ENCODE measurements at places on chromosomes 6 and 20.

DNA sequence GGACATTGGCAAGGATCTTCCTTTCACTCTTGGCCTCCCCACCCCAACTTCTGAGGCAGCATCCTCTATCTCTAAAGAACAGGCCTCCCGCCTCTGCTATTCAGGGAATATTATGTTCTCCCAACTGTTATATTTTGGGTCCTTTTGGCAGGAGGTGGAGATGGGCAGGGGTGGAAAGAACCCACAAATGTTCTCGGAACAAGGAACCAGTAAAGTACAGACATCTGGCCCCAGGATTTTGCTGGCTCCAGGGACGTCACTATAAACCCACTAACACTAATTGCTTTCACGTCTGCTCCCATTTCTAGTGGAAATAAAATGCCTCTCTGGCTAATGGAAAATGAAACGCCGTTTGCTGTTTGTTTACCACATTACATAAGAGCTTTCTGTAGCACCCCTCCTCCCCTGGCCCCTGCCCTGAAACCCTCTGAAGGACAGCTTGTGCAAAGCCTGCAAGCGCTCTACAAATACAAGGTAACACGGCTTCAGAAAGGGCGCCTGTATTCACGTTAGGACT, 77.7 kb upstream of the TBC1D7 start:
- no peak for DNase-seq

DNA sequence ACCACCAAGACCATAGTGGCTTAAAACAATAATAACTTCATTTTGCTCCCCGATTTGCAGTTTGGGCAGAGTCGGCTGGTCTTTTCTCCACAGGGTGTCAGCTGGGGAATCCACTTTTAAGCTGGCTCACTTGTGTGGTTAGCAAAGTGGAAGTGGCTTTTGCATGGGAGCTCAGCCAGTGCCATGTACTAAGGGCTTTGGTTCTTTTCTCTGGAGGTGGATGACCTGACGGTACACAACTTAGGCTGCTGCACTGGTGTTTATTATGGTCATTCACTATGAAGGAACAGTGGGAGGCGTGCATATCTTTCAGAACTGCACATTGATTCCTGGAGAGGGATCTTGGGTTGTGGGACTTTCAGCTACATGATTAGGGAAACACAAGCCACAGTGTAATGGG, 141.0 kb downstream of the OR2B2 start:
- DNase-seq = no peak

GRCh38 chr20:39264506-39265172, 302.5 kb downstream of the DHX35 start:
- peak; percentile 36 for DNase-seq

DNA sequence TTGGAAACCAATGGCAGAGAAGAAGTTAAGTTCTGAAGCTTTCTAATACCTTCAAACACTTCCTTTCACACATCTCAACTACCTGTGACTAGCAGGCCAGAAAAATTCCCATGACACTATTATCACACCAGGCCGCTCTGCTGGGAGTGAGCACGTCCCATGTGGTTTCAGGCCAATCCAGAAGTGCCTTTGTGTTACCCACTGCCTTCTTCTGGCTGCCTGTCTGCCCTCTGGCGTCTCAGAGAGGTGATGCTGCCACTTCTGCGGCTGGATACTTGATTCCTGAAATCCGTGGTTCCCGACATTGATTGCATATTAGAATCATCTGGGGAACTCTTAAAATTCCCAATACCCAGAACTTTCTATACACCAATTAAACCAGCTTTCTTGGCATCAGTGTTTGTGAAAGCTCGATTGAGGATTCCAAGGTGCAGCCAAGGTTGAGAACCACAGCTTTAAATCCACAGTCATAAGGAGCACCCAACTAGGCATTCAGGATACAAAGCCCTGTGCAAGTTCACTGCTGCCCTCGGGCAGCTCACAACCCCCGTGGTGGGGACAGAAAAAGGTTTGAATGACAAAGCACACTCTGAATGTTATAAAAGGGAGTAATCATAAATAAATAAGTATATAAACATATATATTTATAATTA, 65.6 kb downstream of the STMND1 start:
- no peak for DNase-seq

GRCh38 chr6:90788781-90789180, 201.9 kb upstream of the MAP3K7 start:
- no peak for DNase-seq

- no peak for DNase-seq
These were observed 5.6 kb upstream of the HLA-DOA start for GRCh38 chr6:33014841-33015634.

GRCh38 chr20:22775671-22776139, 191.3 kb upstream of the FOXA2 start:
- no peak for DNase-seq

- no peak for DNase-seq
These were observed 117.0 kb downstream of the BMP5 start for GRCh38 chr6:55758156-55758937.

DNA sequence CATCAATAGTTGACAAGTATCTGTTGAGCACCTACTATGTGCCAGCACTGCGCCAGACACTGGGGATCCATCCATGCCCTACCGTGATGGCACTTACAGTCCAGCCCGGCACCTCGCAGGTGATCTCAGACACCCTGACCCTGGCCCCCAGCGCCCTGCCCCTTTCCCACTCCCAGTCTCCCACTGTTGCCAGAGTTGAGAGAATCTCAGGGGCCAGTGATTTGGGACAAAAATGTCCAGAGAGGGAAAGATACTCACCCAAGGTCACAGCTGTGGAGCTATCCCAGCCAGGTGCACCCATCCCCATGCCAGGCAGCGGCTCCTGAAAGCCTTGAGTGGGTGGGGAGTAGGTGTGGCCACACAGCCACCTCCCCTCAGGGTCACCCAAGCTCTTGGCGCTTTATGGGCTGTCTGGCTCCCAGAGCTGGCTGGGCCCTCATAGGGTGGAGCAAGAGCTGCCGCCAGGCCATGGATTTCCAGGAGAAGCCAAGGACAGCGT, 3.3 kb downstream of the PI16 start:
- no peak for DNase-seq

DNA sequence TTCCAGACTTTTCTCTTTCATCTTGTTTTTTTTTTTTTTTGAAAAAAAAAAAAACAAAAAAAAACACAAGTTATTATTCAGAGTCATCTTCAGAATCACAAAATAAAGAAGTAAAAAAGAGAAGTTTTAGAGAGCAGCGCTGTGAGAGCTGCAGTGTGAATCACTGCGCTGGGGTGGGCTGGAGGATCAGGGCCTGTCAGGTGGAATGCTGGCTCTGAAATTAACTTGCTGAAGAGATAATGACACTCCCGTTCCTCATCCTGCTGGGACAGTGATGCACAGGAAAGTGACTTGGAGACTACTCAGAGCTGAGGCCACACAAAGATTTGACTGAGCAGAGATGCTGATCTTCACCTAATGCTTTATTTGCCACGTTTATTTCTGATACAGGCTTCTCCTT, 42.7 kb upstream of the CLDN20 start:
- no peak for DNase-seq

DNA sequence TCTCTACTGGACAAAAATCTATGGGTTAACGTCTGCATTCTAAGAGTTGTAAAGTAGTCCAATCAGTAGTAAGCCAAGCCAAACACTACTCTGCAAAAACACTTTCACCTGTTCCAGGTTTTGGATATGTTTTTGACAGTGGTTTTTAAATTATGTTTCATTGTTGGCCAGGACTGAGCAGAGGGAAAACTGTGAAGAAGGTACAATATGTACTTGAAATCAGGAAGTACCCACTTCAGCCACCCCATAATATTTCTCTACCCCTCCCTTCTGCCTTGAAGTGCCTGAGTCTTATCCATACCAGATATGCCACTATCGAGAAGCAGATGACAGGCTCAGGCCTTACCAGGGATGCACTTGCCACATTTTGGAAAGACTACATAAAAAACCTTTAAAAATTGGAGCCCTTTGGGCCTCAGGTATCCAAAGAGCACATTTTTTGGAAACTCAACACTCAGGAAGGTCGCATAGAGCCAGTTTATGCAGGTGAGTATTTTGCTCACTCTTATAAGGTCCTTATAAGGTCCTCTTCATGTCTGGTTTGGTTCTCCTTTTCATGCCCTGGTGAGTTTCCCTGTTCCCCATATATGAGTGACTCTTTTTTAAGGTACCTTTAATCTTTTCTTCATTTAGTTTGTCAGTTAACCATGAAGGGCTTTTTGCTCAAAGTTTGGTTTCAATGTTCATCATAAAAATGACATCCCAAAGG, 859.3 kb upstream of the FLRT3 start:
- no peak for DNase-seq

- no peak for DNase-seq
These were observed 202.0 kb upstream of the RAB32 start for GRCh38 chr6:146341493-146342230.

- DNase-seq = no peak
These were observed 124.3 kb downstream of the DLL1 start for GRCh38 chr6:170166511-170167122.

DNA sequence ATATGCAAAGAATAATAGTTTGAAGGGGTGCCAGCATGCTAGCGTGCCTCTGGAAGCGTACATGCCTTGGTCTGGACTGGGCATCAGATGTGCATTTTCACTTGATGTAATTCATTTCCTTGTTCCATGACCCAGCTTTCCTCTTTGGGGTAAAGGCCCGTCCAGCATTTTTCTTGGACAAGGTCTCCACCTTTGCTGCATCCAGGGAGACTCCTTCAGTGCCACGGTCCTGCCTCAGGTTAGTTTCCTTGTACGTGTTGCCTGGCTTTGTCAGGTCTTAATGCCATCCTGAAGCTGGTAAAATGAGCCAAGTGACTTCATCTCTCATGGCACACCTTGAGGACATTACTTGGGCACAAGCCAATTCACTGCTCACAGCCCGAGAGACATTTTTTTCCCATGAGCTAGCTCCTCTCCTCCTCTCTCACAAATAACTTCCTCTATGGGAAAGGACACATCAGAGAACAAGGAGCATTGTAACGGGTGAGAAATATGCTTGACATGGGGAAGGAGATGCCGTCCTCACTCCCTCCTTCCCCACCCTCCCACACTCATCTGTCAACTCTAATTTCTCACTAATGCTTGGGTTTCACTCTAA, 23.9 kb downstream of the EDN1 start:
- no peak for DNase-seq

DNA sequence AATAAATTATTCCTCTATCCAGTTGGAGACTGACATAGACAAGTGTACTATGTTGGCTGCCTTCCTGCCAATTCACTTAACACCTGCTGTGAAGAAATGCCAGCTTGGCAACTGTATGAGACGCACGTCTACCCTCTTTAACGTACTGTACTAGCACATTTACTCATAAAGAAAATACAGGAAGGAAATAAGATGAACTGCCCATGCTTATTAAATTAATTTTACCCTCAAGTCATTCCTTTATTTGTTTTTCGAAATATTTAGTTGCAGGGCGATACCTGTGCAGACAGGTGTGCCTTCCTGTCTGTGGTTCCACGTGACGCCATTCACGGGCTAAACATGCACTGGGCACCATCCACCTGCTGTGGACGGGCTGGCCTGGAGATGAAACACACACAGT, 52.0 kb downstream of the PSMG4 start:
- no peak for DNase-seq

GRCh38 chr6:130927305-130927704, 100.1 kb downstream of the SMLR1 start:
- no peak for DNase-seq

GRCh38 chr6:35312076-35312800, 14.6 kb downstream of the DEF6 start:
- DNase-seq = no peak

DNA sequence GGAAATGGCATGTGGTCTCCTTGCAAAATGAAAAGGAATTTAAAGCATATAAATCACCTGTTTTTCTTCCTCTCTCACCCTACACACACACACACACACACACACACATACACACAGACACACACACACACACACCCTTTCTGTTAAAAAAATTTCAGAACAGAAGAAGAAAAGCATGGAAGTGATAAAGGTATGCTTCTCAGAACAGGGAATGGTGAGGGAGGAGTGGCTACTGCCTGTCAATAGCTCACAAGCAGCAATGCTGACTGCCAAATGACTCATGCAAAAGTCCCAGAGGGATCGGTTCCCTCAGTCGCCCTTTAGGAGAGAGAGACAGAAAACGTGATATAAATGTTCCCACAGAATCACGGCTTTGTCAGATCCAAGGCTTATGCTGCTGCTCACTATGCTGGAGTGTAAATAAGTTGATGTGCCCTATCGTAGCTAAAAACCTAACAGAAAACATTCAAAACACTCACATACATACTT, 102.6 kb downstream of the IBTK start:
- no peak for DNase-seq

DNA sequence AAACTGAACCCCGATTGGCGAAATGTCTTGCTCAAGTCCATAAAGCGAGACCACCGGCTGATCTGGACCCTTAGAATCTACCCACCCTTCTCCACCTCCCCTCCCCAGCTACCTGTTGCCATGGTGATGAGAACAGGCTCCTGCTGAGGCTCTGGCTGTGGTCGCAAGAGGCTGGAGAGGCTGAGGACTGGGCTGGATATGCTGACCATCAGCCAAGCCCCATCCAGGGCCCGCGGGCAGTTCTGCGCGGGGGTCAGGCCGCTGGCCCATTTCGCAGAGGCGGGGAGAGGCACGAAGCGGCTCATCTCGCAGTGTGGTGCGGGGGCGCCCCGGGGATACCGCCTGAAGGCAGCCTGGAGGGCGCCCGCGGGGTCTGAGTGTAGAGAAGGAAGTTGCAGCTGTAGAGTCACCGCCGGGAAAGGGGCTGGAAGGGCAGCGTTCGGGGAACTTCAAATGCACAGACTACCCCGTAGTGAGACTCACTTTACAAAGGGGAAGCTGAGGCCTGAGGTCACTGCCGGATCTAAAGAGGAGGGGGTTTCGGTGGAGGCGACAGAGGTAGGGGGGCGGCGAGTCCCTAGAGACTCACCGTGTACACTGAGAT, 671 bp downstream of the TAPBP start:
- peak; percentile 65 for DNase-seq

DNA sequence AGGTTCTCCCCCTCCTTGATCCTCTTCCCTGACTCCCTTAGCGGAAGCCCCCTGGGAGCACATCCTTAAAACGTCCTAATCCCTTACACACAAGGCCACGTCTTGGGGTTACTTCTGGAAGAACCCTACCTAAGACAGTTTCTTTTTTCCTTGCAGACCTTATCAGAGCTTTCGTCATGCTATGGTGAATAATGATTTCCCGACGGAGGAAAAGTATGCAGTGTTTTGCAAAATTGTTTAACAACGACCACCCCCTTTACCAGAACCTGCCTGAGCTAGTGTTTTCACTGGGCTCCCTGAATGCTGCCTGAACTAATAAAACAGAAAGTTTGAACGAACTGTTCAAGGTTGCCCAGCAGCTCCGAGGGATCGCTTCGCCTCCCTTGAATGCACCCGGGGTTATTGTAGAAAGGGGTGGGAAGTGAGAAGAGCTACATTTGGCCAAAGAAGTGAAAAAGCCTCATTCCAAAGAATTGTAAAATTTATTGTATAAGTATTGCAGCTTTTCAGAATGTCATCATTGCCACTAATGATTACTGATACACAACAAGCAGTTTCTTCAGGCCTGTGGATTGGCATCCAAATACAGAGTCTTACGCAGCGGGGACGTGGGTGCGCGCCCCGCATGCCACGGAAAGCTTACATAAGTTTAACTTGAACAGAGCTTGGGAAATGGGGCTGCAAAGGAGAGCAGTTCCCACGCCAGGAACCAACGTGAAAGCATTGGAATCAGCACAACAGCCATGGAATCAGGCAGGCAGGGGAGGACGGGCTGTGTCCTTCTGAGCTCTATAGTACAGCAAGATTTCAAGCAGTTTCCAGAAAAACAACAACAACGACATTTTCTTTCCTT, 27.9 kb upstream of the ZBP1 start:
- no peak for DNase-seq

Measured in stimulated activated CD4-positive, alpha-beta T cell treated with anti-CD3 and anti-CD28 coated beads, Interleukin-4, amount 100 ng/mL, for 1 hour (primary cell).